NCI-H2029 treated with DMSO at 0.1 percent for 48 hours (cell line): ENCODE measurements at places on chromosomes 3 and 15.

DNA sequence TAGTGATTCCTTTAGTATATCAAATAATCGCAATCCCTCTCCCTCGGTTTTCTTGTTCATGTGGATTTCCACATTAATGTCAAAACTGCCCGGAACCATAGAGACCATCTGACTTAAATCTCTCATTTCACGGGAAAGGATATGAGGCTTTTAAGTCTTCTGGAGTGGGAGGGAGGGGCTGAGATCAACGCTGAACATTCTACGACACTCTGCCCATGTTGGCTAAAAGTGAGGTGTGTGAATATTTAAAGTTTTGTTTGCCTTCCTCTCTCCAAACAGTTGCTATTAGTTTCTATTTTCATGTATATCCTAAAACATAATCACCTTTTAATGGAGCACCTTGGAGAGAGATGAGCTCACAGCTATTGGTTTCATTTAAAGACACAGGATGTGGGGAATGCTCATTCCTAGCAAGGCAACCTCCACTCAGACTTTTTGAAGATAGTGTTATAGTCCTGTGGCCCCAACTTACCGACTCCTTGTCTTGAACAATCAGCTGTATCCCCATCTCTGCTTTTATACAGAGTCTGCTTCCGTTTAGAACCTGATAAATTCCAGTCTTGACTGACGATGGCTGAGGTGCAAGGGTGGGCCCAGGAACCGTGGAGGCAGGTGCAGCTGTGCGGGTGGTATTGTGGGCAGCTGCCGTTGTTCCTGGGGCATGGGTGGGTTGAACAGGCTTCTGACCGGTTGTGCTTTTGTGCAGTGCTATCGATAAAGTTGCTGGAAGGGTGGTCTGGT is 9.2 kb downstream of the LAMP3 start:
- no peak for DNase-seq

GRCh38 chr3:182725372-182726251 is 67.7 kb upstream of the ATP11B start:
- no peak for DNase-seq

GRCh38 chr3:159326998-159327397 is 525.1 kb downstream of the MFSD1 start:
- DNase-seq: no peak

- DNase-seq: no peak
Measured at GRCh38 chr3:24294150-24294549, 200.5 kb downstream of the THRB start.

DNA sequence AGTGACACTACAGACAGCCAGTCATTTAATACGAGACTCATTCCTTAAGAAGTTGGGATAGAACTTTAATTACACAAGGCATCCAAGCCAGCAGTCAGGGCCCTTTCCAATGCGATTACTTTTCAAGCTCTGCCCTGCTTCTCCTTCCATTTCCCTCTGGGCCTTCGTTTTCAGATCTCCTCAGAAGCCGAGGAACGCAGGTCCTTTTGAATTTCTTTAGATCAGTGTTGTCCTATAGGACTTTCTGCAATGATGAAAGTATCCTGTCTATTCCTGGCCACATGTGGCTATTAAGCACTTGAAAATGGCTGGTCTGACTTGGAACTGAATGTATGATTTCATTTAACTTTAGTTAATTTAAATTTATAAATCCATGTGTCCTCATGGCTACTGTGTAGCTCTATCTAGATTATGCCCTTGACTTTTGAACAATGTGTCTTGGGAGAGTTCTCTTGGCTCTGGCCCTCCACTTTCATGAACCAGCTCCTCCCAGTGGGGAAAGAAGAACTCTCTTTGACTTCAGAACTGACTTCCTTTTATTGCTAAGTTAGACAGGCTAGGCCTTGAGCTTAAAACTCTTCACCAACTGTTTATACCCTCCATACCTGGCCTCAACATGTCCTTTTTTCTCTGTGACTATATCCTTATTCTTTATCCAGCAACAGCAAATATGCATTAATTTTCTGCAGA is 22.6 kb downstream of the TGFBR2 start:
- no peak for DNase-seq

GRCh38 chr3:11643201-11643603 is 513 bp downstream of the VGLL4 start:
- peak; percentile 64 for DNase-seq

DNA sequence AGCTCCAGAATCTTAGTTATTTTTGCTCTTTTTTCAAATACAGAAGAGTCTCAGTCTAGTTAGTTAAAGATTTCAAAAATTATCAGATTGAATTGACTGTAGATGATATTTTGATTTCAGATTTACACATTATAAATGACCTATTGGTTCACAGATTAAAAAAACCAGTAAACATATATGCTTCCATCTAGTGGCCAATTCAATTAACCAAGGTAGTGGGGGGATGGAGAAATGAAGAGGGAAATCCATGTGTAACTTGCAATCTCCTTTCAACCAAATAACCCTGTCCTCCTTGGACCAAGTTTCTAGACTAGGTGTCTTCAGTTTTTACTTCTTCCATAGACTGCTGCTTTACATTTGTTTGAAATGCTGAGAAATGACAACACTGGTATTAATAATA is 789.8 kb downstream of the ROBO1 start:
- DNase-seq: no peak

- DNase-seq: peak; percentile 56
Measured at GRCh38 chr3:51995346-51996163, at the start of gene RPL29. Gene RPL29 (minus strand): TSS chr3:51995895. CDS start chr3:51995461, 434 bp downstream.

- no peak for DNase-seq
Measured at GRCh38 chr3:136114421-136114820, 81.7 kb downstream of the MSL2 start.

DNA sequence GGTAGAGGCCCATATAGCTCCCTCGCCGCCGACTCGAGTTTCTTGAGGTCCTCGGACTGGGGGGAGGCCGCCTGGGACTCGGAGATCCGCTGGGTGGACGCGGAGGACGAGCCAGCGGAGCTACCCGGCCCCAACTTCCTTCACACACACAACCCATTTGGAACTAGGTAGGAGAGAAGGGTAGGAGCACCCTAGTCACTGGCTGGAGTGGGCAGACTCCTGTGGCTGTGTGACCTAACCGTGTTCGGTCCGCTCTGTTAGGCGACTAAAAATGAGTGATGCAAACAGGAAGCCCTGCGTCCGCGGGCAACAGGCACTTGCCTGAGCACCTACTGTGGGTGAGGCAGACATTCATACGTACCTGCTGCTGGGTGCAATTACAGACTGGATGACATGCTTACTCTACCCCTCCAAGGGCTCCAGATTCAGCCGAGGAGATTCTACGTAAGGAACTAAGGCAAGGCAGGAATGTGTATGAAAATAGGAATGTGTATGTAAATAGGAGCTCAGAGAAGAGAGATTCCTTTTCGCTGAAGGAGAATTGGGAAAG is 4.6 kb upstream of the SIN3A start:
- no peak for DNase-seq

GRCh38 chr3:38739931-38740330 is 76.1 kb downstream of the SCN10A start:
- DNase-seq: no peak

- DNase-seq: no peak
Measured at GRCh38 chr3:4813909-4814304, 165.3 kb upstream of the BHLHE40 start.

DNA sequence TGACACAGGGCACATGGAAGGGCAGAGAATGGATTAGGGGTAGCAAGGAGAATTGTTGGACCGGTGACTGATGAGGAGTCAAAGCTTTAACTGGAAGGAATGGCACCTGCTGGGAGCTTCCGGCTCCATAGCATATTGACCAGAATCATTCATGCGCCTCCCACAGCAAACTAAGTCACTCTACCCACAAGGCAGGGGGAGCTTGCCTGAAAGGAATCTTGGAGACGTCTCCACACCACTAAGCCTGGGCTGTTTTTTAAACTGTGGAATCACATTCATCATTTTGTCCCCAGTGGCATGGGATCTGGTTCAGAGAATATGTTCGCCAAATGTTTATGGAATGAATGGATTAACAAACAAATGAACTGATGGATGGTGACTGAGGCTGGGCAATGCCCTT is 57.0 kb upstream of the ITGA11 start:
- DNase-seq: no peak

- DNase-seq: no peak
Measured at GRCh38 chr3:196141052-196141865, 59.4 kb upstream of the TFRC start.

GRCh38 chr15:63848879-63849551 is 15.3 kb upstream of the HERC1 start:
- no peak for DNase-seq

DNA sequence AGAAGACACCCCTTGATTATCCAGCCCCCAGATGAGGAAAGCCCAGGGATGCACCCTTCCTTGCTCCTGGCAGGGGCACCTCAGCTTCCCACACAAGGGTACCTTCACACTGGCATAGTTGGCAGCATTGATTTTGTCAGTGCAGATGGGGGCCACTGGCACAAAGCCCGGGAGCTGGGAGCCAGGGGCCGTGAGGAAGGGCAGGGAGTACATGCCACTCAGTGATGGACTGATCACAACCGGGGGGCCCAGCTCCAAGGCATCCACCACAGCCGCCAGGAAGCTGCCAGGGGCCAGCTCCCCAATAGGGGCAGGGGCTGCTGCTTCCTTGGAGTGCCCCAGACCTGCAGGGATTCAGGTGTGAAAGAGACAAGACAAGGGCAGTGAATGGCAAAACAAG is 2.6 kb upstream of the PCBP4 start:
- no peak for DNase-seq

DNA sequence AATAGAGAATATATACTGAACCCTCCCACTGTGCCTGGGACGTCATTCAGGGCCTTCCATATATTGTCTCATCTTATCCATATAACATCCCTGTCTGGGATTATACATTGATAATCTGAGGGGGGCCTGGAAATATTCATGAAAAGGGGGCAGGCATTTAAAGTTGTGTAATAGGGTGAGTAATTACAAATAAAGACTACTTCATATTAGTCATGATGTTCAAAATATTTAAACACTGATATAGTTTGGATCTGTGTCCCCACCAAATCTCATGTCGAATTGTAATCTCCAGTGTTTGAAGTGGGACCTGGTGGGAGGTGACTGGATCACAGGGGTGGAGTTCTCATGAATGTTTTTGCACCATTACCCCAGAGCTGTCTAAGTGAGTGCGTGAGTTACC is 97.8 kb downstream of the AQP9 start:
- DNase-seq: no peak

GRCh38 chr3:24598695-24599470 is 104.2 kb upstream of the THRB start:
- no peak for DNase-seq
